ENCODE measurements at places on chromosomes 1 and 21.

- no peak for DNase-seq
Measured at GRCh38 chr21:29092102-29092959, 18.9 kb upstream of the CCT8 start.

DNA sequence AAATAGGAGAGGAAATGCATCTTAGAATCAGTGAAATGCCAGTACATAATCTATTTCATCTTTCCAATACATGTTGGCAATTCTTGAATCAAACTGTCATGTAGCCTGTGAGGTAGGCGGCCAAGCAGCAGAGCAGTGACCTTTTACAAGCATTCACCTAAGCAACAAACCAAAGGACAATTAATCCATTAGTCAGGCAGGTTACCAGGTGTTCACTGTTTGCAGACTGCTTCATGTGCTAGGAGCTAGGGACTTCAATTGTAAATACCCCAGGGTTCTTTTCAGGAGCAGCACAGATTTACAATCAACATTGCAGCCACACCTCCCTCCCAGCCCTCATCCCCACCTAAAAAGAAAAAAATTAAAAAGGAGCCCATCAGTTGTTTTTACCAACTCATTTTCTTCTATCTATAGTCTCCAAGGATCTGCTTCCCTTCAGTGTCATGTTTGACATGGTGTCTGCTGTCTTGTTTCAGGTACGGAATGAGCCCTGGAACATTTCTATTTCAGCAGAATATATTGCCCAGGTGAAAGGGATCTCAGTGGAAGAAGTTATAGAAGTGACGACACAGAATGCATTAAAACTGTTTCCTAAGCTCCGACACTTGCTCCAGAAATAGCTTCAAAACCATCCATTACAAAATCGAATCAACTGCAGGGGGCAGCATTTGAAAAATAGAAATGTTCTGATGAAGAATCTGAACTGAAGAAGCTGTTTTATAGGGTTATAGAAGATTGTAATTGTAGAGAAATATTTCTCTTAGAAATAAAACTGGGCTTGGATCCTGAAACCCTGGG, 23.0 kb downstream of the TATDN3 start:
- DNase-seq = no peak

DNA sequence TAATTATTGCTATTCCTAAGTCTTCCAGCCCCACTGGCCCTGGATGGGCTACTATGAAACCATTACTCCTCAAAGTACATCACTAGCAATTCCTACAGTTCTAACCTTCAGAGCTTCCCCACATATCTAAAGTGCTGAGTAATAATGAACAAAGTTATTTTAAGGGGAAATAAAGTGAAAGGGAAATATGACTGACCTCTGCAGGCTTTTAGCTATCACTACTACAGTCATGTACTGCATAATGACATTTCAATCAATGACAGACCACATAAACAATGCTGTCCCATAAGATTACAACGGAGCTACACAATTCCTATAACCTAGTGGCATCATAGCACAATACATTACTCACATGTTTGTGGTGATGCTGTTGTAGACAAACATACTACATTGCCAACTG, 32.5 kb upstream of the ASPM start:
- no peak for DNase-seq

- no peak for DNase-seq
Measured at GRCh38 chr1:27342391-27342777, 562 bp downstream of the SYTL1 start.

- DNase-seq = no peak
Measured at GRCh38 chr1:45013551-45014209, 1.6 kb downstream of the UROD start.

GRCh38 chr21:25614441-25614840, 7.2 kb upstream of the MRPL39 start:
- no peak for DNase-seq

DNA sequence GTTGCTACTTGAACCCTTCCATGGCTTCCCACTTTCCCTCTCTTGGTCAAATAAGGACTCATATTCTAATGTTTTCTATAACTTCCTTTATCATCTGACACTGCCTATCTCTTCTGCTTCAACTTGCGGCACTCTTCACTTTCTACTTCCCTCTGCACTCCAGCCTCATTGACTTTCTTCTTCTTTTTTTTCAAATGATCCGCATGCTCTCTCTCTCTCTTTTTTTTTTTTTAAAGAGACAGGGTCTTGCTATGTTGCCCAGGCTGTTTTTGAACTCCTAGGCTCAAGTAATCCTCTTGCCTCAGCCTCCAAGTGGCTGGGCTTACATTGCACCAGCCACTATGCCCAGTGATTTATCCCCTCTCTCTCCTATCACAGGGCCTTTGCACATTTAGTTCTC, 7.3 kb upstream of the IL10 start:
- DNase-seq = no peak

- DNase-seq = no peak
Measured at GRCh38 chr1:224815647-224816046, 113.8 kb upstream of the DNAH14 start.

- DNase-seq = no peak
Measured at GRCh38 chr1:115184260-115184950, 95.1 kb upstream of the TSPAN2 start.

DNA sequence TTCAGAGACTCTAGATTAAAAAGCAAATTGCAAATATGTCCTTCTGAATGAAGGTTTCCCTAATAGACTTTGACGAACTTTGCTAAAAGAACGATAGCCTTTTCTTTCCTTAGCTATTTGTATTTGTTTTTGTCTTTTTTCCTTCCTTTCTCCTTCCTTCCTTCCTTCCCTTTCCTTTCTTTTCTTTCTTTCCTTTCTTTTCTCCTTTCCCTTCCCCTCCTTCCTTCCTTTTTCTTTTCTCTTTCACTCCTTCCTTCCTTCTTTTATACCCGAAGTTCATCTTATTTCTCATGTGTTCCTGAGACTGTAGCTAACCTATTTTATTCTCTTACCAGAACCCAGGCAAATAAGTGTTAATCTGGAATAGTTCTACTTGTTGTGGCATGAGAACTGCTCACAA, 381.2 kb upstream of the RUNX1 start:
- no peak for DNase-seq

DNA sequence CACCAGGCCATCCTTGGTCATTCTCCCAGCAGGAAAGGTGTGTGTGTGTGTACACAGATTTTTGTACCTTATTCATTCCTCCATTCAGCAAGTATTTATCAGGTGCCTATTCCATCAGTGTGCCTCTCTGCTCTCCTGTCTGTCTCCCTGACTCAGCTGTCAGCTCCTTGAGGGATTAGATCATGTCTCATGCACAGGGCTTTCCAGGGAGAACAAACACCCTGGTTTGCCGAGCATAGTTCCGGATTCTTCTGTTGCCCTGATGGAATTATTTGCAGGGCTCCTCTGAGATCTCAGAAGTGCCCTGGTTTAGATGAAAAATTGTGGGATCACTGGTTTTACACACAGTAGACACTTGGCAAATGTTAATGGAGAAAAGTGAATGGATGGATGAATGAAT, 8.1 kb upstream of the SDHB start:
- no peak for DNase-seq

DNA sequence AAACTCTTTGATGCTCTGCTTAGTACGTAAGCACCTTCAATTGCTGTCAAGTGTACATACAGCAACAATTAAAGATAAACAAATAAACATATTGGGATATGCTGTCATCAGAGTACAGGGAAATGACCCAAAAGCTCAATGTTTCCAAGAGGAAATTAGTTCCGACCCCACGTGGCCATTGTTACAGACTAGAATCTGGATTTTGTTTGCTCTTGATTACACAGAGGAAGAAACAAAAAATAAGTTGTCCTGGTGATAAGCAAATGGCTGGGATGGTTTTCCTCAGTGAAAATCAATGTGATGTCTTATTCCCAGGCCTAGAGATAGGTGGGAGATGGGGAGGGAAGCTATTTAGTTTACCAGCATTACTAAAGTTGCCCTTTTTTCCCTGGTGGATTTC, 113.0 kb upstream of the UBE2U start:
- no peak for DNase-seq

GRCh38 chr1:203142124-203142523, 14.6 kb downstream of the ADORA1 start:
- no peak for DNase-seq

DNA sequence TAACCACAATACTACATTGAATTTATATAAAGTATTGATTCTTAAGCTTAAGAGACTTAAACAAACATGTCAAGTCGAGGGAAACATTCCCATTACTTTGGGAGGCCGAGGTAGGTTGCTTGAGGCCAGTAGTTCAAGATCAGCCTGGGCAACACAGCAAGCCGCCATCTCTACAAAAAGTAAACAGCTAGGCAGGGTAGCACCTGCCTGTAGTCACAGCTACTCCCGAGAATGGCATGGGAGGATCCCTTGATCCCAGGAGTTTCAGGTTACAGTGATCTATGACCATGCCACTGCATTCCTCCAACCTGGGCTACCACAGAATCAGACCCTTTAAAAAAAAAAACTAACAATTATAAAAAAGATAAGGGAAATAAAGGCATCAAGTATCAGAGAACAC, 50.4 kb downstream of the EIF4G3 start:
- no peak for DNase-seq

- peak; percentile 27 for DNase-seq
Measured at GRCh38 chr1:53172426-53173128, 24.0 kb upstream of the CPT2 start.

DNA sequence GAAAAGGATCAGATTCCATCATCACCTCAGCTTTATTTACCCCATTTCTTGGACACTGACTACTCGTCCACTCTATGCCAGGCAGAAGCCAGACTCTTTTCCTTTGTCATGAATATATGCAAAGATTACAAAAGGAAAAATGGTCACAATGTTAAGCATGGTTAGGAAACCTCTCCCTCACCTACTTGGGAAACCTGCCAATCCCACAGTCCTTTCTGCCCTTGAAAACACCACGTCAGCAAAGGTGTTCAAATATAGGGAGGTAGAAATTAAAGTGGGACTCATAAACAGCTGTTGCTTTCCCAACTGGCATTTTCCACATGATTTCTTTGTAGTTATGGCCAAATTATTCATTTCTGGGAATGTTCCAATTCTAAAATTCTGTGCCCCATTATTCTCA, 16.2 kb upstream of the ATP13A2 start:
- no peak for DNase-seq

- no peak for DNase-seq
Measured at GRCh38 chr21:18772404-18772803, 368.8 kb upstream of the TMPRSS15 start.

- DNase-seq = no peak
Measured at GRCh38 chr1:237953238-237953637, 62.5 kb upstream of the ZP4 start.

- DNase-seq = no peak
Measured at GRCh38 chr1:178961331-178961730, 64.4 kb upstream of the FAM20B start.

DNA sequence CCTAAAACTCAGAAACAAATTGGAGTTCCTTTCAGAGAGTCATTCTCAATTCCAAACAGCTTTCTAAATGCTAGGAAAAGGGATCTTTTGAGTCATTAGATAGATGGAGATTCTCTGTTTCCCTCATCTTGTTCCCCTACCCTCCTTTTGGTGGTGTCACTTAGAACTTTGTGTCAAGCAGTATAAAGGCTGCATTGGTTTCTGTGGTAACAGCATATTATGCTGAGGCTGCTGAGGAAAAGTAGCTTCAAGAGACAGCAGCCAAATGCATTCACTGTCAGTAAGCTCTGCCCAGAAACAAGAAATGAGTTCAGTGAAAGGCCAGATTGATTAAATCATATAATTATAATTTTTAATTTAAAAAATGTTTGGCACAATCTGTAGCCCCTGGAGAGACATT, 144.1 kb downstream of the LRRC40 start:
- DNase-seq = no peak

GRCh38 chr21:38760017-38760761, 45.5 kb upstream of the ETS2 start:
- DNase-seq = no peak

DNA sequence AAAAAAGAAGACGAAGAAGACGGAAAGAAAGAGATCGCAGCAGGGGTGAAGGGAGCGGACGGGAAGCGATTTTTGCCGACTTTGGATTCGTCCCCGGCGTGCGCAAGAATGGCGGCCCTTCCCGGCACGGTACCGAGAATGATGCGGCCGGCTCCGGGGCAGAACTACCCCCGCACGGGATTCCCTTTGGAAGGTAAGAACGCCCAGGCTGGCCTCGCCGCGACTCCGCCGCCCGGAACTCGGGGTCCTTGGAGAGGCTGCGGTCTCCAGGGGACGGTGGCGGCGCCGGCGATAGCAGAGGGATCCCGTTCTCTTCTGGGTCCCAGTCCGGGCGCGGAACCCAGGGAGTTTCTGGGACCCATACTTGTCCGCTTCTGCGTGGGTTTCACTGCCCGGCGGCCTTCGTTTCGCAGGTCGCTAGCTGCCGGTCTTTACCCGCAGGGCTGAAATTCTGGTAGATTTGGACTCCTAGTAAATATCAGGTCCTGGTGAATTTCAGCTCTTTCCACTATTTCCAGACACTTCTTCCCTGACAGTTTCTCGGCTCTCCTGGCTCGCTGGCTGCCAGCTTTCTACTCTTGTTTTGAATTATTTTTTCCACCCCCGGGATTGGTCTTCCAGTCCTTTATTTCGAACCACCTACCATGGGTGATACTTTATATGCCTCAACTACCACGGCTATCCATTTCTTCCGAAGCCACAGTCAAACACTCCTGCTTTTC, 1.0 kb downstream of the PAX7 start:
- no peak for DNase-seq

DNA sequence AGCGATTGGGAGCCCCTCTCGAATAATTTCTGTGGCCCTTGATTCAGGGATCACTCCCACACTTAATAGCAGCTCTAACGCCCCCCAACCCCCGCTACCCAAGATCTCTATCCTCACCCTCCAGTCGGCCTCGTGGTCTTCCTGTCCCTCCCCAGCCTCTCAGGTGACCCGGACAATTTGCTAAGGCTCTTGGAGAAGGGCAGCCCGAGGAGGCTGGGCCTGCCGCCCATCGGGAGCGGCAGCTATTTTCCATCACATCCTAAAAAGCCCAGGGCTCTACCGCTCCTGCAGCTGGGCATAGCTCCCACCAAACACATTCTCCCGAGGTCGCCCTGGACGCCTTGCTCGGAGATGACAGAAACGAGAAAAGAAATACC, 12.0 kb upstream of the PHLDA3 start:
- no peak for DNase-seq

GRCh38 chr1:239315631-239316217, 70.6 kb upstream of the CHRM3 start:
- DNase-seq = no peak

- no peak for DNase-seq
Measured at GRCh38 chr1:214010197-214010573, 22.4 kb downstream of the PROX1 start.

DNA sequence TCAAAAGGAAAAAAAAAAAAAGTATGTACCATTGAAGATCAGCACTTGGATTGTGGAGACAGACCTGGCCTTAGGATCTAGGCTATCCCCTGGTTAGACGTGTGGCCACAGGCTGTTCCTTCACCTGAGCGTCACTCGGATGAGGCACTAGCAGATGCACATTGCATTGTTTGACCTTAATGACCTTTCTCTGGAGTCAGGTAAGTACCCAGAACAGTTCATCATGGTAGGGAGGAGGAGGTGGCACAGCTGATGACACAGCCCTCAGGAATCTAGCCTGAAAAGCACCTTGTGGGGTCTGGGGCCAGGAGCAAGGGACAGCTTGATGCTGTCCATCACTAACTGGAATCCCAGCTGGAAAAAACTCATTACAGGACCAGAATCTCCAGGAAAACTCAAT, 21.2 kb downstream of the NECAP2 start:
- no peak for DNase-seq

GRCh38 chr1:94658221-94658620, 116.7 kb upstream of the F3 start:
- DNase-seq = no peak

- no peak for DNase-seq
Measured at GRCh38 chr1:51740652-51741051, 123.8 kb downstream of the OSBPL9 start.

All from T47D (cell line).